Activated CD4-positive, CD25-positive, alpha-beta regulatory T cell treated with anti-CD3 and anti-CD28 coated beads, Interleukin-2, amount 50 U/mL, for 16 hours (primary cell): ENCODE measurements at places on chromosomes 2 and 18.

DNA sequence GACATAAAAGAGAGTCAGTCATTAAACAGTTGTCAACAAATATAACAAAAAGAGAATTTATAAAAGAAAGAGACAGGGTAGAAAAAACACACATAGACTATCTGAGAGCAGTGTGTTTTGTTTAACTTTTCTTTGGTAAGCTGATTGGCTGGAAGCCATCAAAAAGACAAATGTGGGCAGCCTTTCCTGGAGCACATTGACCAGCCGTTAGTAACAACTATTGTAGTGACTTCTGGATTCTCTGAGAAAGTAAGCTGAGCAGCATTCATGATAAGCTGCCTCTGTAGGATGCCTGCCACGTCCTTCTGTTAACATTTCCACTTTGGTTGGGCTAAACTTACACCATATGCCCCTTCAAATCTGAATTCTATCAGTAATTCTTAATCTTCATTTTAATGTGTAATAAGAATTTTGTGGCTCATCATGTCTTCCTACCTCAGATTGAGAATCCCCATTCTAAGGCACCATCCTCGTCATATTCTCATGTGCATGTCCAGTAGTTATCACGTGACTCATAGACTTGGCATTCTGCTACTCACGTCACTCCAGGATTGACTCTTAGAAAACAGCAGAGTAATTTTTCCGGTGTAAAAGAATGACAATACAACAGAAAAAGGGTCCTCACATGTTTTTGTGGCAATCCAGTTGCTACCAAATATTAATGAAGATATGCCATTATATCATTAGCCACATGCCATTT lies 43.4 kb upstream of the DNAJC10 start:
- DNase-seq: no peak

GRCh38 chr2:199458009-199458805 lies 468 bp upstream of the SATB2 start:
- DNase-seq: no peak

DNA sequence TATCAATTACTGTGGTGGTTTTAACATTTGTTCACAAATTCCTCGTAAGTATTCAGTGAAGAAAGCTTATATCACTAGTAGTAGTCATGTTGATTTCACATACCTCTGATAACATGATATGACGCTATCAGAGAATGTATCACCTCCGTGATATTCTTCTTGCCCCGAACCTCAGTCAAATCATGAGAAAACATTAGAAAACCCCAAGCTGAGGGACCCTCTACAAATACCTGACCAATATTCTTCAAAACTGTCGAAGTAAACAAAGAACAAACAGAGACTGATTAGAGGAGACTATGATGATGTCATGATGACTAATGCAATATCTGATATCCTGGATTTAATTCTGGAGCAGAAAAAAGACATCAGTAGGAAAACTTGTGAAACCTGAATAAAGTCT lies 85.6 kb upstream of the SPOPL start:
- DNase-seq: no peak

GRCh38 chr2:46863882-46864281 lies 51.7 kb downstream of the MCFD2 start:
- DNase-seq: no peak

DNA sequence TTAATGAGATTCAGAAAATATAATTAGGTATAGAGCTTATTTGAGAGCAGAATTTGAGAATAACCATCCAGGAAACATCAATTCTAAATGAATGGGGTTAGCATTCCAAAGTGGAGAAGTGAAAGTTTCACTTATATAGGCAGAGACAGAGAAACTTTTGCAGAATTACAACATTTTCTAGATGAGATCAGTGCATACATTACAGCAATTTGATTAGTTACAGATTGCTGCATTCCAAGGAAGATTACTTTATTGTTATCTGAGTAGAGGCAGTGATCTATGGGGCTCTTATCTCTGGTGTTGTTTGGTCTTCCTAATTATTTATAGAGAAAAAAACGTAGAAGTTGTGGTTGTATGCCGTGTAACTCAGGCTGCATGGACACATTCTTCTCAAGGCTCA lies 373.8 kb upstream of the SYT4 start:
- no peak for DNase-seq

DNA sequence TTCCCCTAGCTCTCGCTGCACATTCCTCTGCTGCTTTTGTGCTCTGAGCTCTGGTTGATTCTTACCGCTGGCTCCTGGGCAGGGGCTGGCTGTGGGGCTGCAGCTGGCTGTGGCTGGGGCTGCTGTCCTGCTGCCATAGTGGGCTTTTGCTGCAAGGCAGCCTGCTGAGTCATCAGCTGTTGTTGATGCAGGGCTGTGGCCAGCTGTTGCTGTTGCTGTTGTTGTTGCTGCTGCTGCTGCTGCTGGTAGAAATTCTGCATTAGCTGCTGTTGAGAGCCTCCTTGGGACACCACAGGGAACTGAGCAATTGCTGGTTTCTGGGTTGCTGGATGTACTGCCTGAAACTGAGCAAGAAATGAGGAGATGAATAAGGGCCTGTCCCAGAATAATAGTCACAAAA lies 77.2 kb upstream of the NFU1 start:
- DNase-seq: no peak

DNA sequence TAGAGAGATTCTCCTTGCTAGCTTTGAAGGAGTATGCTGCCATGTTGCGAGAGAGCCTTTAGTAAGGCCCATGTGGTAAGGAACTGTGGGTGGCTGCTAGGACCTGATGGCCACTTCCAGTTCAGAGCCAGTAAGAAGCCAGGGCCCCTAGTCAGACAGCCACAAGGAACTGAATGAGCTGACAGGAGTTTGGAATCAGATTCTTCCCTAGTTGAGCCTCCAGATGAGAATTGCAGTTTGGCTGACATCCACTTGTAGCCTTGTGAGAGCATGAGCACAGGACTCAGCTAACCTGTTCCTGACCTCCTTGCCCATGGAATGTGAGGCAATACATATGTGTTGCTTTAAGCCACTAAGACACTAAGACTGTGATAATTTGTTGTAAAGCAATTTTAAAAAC lies 1.2 kb upstream of the WDR7 start:
- DNase-seq: no peak

DNA sequence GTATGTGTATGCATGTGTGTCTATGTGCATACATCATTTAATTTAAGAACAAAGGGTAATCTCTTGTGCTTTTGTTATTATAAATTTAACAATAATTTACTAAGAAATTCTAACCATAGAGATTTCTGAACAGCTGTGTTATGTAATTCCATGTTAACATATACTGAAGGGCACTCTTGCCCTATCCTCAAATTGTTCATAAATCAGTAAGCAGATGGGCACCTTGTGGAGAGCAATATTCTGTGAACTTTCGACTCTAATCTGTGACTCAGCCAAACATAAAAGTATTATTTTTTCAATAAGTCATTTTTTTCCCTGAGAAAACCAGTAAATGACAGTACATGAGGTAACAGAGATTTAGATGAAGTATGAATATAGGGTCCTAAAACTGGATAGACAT lies 938.3 kb upstream of the CRIM1 start:
- DNase-seq: no peak

- no peak for DNase-seq
Observed at GRCh38 chr2:188693111-188693510, 281.1 kb upstream of the COL3A1 start.

DNA sequence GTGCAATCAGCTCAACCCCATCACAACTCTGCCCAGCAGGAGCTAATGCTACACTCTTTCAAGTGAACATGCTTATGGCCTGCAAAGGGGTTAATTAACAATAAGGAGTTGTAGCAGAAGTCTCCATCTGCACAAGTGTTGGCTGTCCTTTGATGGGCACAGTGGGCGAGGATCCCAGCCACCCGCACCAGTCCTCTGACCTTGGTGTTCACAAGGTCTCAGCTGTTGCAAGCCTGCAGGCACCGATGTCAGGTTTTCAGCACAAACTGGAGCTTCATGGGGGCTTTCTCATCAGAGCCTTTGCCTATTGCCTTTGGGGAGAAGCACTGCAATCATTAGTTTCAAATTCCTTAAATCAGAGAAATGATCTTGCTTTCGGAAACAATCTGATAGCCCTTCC lies 60.9 kb upstream of the TMEM178A start:
- DNase-seq: no peak

DNA sequence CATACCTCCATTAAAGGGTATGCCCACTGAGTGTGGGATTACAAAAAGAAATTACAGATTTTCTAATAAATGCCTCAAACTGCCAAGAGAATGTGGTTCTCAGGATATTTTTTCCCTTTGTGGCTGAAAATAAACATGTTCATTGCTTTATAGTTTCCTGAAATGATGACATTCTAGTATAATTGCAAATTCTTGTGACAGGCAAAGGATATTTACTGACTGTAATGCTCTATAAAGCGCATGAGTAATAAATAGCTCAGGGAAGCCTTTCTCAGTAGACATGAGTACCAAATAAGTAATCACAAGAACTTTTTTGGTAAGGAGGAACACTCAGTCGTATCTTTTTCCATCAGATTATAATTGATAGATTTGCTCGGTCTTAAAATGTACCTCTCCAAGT lies 72.3 kb downstream of the FTCDNL1 start:
- DNase-seq: no peak

DNA sequence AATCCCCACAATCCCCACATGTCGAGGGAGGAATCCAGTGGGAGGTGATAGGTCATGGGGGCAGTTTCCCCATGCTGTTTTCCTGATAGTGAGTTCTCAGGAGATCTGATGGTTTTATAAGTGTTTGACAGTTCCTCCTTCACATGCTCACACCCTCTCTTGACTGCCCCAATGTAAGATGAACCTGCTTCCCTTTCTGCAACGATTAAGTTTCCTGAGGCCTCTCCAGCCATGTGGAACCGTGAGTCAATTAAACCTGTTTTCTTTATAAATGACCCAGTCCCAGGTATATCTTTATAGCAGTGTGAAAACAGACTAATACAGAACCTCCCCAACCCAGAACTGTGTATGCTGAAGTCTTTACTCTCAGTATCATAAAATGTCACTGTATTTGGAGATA lies 289.5 kb upstream of the MMADHC start:
- DNase-seq: no peak

DNA sequence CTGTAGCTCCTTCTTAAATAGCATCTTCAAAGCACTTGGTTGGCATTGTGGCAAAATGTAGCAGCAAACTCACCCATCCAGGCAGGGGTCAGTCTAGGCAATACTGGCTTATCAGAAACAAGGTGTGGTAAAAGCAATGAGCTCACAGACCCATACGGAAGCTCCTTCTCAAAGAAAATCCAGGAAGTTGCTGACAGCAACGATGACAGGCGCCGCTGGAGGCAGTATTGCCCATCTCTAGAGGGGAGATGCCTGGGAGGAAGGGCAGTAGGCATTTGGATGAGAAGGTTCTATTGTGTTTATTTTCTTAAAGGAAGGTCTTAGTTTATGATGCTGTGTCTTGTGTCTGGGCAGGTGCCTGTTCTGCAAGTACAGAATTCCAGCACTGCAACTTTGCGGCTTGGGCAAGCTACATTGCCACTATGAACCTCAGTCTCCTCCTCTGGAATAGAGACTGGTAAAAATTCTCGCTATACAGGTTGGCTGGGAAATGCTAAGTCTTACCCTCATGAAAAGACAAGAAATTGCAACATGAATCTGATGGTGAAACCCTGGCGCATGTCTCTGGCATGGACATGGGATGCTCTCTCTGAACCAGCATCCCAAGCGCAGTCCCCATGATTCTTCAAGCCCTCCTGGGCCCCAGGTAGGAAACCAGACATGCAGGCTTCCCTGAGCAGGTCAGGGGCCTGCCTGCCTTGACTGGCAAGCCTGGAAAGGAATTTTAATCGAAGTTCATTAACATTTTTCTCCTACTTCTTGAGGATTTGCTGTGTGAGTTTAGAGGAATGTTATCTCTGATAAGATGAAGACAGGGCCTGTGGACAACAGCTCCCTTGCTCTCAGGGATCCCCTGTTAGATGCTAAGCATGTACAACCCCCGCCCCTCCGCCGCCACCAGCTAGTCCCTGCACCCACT lies 156.0 kb downstream of the TFCP2L1 start:
- DNase-seq: no peak
